ENCODE measurements at places on chromosomes 6 and 20.

DNA sequence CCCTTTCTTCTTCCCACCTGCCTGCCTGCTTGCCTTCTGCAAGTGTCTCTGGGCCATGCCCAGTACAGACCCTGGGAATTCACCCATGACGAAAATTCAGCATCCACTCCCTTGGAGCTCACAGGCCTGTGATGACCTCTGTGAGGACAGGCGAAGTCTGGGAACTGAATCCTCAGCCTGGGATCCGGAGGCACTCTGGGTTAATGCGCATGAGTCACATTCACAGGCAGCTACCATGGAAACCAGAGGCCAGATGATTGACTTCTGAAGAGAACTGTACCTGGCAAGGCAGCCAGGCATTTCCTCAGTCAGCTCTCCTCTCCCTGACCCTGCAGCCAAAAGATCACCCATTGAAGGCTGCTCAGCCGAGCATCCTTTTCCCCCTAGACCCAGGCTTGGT lies 41.0 kb downstream of the SLC9A8 start:
- DNase-seq: peak; percentile 59

DNA sequence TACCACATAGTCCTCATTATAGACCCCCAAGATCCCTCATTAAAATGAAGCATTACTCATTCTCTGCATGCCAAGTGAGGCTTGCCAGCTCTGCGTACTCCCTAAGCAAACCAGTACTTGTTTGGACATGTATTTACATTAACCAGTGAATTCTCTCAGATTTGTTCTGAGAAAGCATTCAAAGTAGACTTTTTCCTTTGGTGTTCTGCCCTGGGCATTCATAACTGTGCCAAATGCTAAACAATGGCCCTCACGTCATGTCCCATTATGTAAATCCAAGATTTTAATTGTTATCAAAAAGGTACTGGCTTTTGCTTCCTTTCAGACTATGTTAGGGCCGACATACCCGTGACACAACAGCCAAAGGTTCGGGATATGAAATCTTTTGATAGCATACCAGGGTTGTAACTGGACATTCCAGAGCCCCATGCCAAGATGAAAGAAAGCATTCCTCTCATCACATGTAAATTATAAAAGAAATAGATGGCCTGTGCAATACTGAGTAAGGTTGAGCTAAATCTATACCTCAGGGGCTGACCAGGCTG lies 164.2 kb downstream of the ADAT2 start:
- no peak for DNase-seq

GRCh38 chr20:42093542-42094440 lies 475.6 kb upstream of the CHD6 start:
- no peak for DNase-seq

DNA sequence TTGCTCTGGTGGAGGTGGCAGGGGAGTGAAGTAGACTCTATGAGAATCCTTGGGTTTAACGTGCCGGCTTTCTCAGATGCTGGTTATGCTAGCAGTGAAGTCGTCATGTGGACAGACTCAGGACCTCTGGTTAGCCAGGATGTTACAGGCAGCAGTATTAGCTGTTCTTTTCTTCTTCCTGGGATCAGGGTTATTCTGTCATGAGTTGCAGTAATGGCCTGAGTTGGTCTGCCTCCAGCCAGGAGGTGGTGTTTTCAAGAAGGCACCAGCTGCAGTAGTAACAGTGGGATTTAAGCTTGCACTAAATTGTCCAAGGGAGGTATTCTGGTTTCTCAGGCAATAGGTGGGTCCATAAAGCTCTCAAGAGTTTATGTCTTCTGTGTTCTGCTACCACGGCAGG lies 56.7 kb downstream of the HDDC2 start:
- DNase-seq: no peak

DNA sequence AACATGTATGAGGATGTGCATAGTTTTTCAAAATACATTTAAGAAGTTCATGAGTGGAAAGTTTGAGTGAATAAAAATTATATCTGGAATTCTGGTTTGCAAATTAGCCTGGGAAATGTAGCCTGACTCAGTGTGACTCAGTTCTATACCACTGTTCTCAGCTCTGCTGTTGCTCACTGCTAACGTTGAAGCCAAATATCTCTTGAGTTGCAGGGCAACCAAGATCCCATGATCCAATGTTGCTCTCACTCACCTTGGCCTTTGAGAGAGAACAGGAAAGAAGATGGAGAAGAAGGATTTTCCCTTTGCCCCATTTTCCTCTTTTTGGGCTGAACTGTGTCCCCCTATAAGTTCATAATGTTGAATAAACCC lies 28.9 kb downstream of the PSMB9 start:
- DNase-seq: peak; percentile 54

DNA sequence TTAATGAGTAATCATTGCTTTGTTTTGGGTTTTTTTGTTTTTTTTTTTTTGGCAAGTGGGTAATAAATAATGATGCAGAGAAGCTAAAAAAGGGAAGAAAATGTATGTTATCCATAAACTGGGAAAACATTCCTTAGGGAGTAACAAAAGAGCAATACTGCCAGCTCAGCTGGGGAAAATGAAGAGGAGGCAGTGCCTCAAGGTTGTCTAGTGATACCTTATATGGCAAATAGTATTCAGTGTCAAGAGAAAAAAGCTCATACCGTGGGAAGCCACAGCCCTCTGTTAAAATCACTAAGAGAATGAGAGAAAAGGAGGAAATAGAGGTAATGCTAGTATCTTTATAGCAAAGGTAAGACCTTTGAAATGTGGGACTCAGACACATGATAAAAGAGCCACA lies 47.1 kb upstream of the SMLR1 start:
- no peak for DNase-seq

DNA sequence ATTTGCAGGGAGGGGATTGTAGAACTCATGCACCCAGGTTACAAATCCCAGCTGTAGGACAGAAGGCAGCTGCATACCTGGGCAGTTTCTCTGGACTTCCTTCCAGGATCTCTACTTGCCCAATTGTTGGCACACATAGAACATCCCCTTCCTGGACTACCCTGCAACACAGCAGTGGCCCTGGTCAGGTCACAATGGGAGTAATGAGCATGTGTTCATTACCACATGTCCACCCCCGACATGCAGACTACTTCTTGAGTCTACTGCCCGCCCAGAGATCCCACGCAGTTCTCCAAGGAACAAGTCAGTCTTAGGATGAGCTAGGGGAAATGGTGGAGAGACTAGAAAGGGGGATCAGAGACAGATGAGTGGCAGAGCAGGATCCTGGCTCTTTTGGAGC lies 5.1 kb downstream of the PEX6 start:
- no peak for DNase-seq

DNA sequence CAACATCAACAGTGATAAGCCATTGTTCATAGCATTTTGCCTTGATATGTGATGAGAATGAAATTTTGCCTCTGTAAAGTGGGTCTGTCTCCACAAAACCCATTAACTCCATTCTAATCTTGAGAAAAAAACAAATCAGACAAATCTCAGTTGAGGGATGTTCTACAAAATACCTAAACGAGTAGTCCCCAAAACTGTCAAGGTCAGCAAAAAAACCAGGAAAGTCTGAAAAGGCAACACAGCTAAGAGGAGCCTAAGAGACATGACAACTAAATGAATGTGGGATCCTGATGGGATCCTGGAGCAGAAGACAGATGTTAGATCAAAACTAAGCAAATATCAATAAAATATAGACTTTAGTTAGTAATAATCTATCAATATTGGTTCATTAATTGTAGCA lies 431.6 kb upstream of the SPTLC3 start:
- no peak for DNase-seq

DNA sequence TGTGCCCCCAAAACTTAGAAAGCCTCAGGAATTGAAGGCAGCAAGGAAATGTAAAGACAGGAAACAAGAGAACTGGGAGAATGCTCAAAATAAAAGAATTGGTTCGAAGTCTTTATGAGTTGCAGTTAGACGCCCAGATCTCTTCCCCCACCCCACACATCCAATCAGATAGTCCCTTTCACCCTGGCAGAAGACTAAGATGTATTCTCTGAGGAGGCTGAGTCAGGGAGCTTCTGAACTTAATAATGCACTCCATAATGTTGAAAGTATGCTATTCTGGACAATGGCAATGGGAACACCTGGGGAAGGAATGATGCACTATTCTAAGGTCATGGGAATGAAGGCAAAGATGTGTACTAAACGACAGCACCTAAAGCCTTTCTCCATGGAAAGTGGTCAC lies 173.6 kb downstream of the MTFR2 start:
- no peak for DNase-seq

DNA sequence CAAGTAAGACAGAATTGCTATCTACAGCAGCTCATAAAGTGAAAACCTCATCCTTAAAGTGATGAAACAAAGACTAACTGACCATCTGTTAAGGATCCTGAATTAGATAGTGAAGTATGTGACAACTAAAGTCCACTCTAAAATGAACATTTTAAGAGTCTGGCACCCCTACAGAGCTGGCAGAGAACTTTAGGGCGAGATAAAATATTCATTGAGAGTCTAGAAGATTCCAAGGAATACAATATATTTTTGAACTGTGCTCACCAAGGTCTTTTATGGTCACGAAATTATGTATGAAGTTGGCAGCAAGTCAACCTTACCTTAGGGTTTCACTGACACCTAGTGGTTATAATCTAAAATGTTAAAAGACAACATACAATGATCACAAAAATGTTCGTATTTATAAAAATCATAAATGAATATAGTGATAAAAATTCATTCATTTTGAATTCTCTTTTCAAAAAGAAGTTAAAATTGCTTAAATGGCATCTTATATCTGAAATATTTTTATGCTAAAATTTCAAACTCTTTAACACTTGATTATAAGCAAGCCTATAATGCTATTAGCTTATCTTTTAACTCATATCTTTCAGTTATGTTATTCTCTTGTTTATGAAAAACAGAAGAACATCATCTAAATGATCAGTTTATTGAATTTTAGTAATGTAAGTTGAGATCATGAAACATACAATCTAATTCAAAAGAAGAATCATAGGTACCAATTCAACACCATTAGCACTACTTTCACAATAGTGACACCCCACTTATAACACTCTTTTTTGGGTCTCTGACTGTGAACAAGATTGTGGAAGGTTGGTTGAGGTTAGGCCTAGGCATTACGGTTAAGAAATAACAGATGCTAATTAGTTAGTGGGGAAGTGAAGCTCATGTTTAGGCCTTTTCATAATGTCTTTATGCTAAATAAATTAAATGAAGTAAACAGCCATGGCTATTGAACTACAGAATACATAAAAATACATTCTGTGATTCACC lies 27.5 kb downstream of the RSPH3 start:
- peak; percentile 55 for DNase-seq

GRCh38 chr6:142868917-142869316 lies 76.1 kb downstream of the HIVEP2 start:
- DNase-seq: no peak

All from Daoy (cell line).